Amygdala (tissue), 56 donors: ENCODE measurements at places on chromosomes 3 and 15.
A peak's percentile ranks its signal among the peaks of the same experiment; 100 is the strongest.

DNA sequence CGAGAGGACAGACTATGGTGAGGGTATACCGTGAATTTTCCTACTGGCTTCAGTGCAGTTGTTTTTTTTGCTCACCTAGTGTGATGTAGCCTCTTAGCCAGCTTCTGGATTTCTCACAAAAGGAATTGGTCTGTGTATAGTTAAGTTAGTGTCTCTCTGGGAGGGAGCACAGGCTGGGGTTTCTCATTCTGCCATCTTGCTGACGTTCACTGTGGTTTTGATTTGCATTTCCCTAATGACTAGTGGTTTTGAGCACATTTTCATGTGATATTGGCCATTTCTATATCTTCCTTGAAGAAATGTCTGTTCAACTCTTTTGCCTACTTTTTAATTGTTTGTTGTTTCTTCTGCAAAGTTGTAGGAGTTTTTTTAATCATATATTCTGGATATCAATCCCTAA, 2.2 kb upstream of the CD86 start:
- DNase-seq, result no peak

DNA sequence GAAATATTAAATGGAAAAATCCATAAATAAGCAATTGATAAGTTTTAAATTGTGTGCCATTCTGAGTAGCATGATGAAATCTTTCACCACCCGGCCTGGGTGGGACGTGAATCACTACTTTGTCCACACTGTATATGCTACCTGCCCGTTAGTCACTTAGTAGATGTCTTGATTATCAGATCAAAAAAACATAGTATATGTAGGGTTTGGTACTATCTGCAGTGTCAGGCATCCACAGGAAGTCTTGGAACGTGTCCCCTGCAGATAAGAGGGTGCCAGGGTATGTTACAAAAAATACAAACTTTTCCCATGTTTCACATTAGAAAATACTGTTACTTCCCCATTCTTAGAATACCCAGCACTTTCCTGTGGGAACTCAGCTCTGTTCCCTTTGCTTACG, 35.2 kb downstream of the FAM81A start:
- no peak for DNase-seq

DNA sequence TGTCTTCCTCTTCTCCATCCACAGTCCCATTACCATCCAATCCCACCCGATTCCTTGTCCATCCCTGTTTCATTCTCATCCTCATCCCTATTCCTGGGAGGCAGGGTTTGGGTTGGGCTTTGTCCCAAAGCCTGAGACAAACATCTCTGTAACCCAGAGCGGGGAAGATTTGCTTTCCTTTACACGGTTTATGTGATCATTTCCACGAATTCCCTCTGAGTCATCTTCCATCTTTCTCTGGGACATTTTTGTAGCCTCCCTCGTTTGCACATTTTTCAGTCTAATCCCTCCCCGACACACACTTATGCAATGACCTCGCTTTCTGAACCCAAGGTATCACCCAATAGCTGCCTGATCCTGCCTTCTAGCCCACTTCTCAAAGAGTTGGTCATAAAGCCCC, 22.8 kb downstream of the DUOX2 start:
- DNase-seq, result no peak

DNA sequence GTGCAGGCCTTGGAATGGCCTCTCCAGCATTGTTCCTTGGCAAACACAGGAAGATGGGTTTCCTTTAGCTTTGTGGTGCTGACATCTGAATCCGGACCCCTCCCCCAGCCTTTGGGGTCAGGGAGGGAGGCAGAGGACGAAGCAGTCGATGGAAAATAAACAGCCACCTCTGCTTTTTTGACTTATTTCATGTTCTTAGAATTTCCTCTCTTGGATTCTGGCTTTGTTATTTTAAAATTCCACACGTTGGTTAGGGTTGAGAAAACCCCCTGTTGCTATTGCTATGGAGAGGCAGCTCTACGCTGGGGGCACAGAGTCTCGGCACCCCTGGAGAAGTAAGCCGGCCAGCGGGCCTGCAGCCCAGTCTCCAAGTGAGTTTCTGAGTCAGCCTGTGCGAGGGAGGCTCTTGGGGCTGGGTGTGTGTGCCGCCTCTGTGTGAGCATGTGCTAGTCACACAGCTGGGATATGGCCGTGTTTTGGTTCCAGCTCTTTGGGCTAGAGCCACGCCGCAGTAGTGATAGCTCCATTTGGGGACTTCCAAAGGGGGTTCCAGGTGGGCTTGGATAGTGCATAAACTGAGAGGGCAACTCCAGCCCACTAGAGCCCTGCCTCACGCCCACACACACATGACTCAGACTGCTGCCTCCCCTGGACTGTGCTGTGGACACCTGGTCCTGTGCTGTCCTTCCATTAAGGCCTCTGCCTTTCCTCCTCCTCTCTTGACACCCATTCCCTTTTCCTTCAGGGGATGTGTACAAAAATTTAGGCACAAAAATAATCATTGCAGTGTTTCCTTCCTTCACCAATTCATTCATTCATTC, 58.8 kb downstream of the AMOTL2 start:
- no peak for DNase-seq

- no peak for DNase-seq
Measured at GRCh38 chr3:48614044-48614443, 4.6 kb upstream of the UQCRC1 start.

- DNase-seq, result no peak
Measured at GRCh38 chr3:184560531-184560930, 1.1 kb upstream of the EPHB3 start.

DNA sequence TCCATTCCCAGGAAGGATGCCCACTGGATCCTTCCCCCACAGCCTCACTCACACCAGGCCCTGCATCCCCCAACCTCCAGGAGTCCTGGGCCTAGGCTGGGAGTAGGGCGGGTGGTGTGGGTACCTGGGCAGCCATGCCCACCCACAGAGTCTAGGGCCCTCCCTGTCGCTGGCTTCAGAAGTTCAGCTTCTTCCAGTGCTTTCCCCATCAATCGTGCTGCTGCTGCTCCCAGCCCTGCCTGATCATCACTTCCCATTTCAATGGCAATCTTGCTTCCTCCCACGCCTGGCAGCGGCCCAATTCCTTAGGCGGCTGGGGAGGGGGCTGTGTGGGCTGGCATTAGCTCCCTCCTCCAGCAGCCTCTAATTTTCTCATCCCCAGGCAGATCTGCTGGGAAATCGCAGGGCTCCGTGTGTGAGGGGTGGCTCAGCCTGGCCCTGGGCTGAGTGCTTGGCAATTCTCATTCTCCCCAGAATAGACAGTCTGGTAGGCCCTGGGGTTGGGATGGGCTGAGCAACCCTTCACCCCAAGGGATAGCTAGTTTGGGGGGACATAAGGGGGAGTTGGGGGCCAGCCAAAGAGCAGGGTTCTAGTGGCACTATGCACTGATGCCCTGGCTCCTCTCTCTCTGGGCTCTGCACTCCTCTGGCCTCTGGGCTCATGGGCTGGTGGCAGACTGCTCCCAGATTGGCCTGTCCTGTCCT, 66.4 kb downstream of the SCN5A start:
- no peak for DNase-seq

DNA sequence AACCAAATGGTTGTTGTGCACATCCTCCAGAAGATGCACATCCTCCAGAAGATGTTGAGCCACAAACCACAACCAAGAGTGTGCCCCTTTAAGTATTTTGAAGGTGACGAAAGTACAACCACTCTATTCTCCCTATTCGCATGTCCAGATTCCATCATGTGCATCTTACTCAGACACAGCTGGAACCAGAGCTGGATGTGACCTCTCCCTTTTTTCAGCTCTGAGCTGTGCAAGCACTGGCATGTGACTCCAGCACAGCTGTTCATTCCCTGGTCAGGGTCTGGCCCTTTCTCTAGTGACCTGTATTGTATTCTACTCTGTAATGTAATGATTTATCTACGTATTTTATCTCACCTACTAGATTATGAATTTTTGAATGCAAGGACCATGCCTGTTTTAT, 29.3 kb upstream of the DLG1 start:
- DNase-seq, result peak; percentile 32

- DNase-seq, result no peak
Measured at GRCh38 chr3:66565301-66565700, 64.5 kb upstream of the LRIG1 start.

- DNase-seq, result no peak
Measured at GRCh38 chr3:127492426-127492825, 98.1 kb downstream of the TPRA1 start.

- DNase-seq, result no peak
Measured at GRCh38 chr3:150149651-150150051, 179.0 kb upstream of the PFN2 start.

DNA sequence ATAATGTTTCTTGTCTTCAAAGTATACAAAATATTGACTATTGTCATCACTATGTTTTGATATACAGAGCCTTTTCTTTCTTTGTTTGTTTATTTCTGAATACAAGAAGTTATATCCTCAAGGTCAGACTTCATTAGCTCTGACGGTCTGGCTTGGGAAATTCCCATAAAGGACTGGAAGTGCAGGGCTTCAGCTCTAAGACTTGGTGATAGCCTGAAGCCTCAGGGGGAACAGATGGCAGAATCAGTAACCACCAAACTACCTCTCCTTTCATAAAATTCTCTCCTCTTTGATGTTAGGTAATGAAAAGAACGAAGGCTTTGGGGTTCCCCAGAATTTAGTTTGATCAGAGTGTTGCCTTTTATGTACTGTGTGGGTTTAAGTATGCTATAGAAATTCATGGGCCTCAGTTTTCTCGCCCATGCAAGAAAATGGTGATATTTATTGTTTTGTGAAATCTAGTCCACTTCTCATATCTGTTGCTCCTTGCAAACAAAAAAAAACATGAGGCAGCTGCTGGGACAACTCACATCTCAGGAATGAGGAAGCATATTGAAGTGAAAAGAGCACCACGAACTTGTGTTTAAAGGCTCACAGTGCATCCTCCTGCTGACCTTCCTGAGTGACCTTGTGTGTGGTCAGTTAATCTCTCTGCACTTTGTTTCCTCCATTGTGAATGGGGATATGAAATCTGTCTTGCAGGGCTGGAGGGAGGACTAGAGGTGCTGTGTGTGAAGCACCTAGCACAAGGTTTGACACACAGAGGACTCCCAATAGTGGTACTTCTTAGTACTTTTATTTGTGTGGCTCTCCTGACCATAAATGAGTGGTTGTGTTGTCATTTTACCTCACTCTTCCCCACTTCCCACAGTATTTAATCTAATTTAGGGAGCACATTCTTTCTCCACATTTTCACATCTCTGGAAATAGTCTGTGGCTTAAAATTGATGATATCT, 569.8 kb upstream of the IL12A start:
- no peak for DNase-seq

DNA sequence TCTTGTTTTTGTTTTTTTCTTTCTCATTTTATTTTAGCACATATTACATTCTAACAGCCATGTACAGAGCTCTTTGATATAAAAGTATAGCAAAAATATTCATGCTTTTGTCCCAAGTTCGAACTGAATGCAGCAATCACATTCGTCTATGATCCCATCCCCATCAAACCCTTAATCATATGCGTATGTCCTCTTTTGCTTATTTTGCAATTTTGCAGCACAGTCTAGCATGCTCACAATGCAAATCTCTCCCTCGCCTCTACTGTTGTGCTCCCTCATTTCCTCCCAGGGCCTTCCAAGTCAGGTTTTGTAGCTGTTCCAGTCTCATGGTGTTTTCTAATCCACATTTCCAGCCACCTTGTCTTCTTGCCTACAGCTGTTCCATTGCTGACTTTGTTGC, 144.6 kb upstream of the VEPH1 start:
- no peak for DNase-seq

- DNase-seq, result no peak
Measured at GRCh38 chr3:131047582-131047981, 20.9 kb downstream of the NEK11 start.

DNA sequence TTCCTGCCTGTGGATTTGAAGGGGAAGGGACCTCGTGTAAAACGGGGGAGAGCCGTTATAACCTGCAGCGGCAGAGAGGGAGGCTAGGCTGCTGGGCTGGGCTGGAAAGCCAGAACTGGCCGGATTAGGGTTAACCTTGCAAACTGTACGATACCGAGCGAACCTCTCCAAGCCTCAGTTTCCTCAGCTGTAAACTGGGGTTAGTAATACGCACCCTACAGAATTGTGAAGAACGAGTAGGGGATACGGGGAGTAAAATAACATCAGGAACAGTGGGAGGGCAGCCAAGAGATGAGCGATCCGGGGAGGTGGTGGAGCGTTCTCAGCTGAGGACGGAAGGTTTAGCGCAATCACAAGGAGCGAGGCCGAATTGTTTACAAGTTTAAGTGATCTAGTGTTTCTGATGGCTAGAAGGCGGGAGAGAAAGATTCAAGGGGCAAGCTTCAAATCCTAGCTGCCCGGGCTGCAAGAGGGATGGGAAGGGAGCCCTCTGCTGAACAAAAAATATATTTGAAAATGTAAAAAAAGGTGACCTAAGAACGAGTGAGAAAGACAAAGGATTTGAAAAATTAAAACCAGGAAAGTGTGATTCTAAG, 768 bp upstream of the SEMA5B start:
- DNase-seq, result no peak

GRCh38 chr3:42114130-42114725, 23.1 kb downstream of the TRAK1 start:
- DNase-seq, result no peak

DNA sequence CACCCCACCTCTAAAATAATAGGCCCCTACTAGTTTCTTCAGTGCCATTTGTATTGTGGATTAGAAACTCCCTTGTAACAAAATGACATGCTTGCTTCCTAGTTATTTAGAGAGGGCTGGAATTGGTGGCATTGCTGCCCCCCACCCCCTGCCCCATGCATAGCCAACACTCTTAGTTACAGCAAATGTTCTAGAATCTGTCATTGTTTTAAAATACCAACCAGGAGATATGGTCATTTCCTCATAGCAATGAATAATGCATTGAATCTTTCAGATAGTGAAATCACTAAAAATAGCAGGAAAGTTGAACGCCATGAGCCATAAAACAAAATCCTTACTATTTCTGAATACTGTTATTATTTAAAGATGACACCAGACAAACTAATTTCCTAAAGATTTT, 292.5 kb downstream of the ARPP21 start:
- DNase-seq, result no peak

DNA sequence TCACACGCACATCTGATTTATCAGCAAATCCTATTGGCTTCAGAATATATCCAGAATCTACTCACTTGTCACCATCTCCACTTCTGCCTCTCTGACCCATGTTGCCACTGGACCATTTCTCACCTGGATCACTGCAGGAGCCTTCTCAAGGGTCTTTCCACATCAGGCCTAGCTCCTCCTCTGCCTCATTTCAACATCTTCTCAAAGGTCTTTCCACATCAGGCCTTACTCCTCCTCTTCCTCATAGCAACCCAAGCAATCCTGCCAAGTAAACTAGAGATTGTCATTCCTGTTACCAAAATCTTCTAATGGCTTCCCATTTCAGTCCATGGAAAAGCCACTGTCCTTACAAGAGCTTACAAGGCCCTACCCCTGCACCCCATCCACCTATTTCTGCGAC, 18.0 kb upstream of the DUT start:
- DNase-seq, result no peak

GRCh38 chr15:51266656-51267050, 71.7 kb downstream of the CYP19A1 start:
- peak; percentile 23 for DNase-seq

GRCh38 chr3:13002398-13003124, 70.7 kb downstream of the IQSEC1 start:
- DNase-seq, result no peak

DNA sequence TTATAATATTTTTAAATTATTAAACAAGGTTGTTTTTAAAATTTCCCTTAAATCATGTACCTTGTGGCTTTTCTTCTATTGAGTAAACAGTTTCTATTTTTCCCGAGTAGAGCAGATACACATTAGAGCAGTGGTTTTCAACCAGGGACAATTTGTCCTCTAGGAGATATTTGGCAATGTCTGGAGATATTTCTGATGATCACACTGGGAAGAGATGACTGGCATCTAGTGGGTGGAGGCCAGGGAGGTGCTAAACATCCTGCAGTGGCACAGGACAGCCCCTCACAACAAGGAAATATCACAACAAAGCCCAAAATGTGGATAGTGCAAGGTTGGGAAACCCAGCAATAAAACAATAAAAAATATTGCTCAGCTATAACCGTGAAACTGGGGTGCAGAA, 113.0 kb upstream of the PTPRG start:
- no peak for DNase-seq
